ENCODE measurements at places on chromosomes 11 and 22. TPM values are rescaled to one million over a fixed set of nuclear protein-coding genes. Genes with fewer than 3 reads are reported as not detected.

DNA sequence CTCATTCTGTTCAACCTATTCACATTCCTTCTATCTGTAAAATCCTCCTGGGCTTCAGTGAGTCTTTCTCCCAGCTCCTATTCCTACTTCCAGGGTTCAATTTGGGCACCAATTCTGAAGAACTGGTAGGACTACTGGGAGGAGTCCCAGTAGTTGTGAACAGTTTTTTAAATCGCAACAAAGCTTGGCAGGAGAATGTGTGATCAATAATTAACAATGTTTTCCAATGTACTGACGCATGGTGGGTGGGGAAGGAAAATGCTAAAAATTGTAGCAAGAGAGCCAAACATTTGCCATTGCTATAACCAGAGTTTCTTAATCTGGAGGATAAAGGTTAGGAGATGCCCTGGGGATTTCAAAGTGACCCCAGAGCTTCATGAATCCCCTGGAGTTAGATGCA, 27.3 kb upstream of the PRSS23 start:
- no peak for DNase-seq

GRCh38 chr11:9840460-9841004, 176.7 kb downstream of the SWAP70 start:
- no peak for DNase-seq

DNA sequence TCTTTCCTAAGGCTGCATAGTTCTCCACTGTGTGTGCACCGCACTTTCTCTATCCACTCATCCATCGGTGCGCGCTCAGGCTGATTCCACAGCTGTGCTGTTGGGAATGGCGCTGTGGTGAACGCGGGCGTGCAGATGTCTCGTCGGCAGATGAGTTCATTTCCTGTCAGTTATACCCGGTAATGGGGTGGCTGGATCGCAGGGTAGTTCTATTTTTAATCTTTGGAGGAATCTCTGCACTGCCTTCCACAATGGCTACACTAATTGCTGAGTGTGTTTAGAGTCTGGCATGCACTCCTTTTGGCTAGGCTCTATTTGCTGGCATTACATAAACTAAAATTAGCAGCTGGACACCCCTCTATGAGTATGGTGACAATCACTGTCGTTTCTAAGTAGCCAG, 27.9 kb upstream of the KRTAP5-7 start:
- no peak for DNase-seq

DNA sequence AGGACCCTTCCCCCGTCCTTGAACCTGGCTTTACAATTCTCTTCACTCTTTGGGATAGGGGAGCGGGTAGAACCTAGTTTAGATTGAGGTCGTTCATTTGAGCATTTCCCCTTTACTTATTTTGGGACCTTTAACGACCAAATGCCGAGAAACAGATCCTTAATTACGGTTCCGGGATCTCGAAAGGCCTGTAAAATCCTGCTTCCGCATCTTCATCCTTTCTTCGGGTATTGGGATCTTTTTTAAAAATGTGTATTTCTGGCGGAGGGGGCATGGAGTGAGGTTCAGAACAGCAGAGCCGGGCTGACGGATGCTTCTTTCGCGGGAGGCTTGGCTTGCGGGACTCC, 395 bp upstream of the HIPK3 start:
- no peak for DNase-seq

DNA sequence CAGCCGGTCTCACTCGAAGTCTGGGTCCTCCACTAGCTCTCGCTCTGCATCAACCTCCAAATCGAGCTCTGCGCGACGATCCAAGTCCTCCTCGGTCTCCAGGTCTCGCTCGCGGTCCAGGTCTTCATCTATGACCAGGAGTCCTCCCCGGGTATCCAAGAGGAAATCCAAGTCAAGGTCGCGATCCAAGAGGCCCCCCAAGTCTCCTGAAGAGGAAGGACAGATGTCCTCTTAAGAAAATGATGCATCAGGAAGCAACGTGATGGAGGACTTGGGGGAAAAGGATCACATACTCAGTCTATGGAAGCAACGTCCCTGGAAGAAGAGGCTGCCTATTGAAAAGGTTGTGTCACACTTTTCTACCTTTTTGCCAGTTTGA, 1.1 kb downstream of the SRSF8 start:
- no peak for DNase-seq

DNA sequence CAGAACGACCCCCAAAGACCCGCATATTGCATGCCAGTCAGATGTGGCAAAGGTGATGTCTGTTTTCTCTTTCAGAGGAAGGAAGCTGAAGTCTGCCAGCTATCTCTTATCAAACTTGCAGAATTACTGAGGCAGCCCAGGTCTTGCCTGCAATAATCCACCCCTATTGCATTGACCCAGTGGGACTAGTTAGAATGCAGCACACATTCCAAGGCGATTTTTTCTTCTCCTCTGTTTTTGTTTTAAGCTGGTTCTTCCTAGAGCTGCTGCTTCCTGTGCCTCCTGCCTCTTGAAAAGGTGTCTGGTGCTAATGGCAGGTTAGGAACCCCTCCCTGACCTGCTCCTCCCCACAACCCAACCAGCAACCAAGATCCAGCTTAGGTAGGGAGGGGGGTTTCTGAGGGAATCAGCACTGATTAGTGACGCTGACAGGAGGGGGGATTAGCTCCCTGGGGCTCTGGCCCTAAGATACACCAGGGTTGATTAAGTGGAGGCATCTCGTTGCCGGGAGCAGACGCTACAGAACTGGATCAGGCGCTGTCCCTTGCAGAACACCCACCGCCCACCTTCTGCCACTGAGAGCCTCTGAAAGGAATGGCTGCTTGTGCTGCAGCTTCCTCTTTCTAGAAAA, 2.8 kb downstream of the NTM start:
- no peak for DNase-seq

GRCh38 chr11:115411120-115411519, 93.1 kb downstream of the CADM1 start:
- DNase-seq: no peak

ZNRF3 gene
- 1.7 TPM for total RNA-seq

SCGB1A1 gene
- not detected for total RNA-seq

KDM4E gene
- not detected for total RNA-seq

DERL3 gene
- total RNA-seq: 0.32 TPM

GGT1 gene
- 0.97 TPM for total RNA-seq
